ENCODE measurements at places on chromosomes 12 and 14.

- DNase-seq, result no peak
These were observed 14.7 kb downstream of the GPR68 start for GRCh38 chr14:91229743-91230200.

DNA sequence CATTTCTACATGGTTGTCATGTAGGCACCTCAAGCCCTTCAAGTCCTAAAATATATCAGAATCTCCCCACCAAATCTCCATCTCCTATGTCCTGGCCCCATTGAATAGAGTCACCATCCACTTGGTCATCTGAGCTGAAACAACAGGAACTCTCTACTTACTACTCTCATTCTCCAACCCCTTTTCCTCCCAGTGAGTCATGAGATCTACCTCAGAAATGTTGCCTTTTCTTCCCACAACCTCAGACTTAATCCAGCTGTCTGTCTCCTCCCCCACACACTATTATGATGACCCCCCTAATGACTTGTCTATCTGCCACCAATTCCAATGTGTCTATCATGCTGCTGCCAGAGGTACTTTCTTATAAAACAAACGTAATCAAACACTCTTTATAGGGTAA lies 72.3 kb upstream of the TMEM263 start:
- DNase-seq, result no peak

DNA sequence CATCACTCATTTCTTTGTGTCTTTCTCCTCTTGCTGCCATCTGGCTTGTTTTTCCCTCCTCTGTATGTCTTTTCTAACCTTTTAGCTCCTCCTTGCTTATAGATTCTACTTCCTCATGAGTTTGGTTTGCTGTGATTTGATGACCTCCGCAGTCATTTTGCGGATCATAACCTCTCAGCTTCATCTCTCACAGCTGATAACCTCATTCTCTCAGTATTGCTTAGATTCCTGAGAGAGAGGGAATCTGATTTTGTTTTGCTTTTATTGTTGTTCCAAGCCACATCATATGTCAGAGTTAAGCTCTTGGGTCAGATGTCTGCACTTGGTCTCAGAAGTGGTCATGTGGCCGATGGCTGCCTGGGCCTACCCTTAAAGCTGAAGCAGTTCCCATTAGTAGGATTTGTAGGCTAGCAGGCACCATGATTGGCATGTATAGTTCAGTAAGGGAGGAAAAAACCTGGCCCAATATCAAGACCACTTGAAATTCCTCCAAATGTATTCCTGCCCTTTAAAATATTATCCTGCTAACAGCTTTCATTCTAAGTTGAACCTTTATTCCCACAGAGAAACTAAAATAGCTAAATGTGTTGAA lies 13.5 kb downstream of the ZNF664 start:
- DNase-seq, result no peak

DNA sequence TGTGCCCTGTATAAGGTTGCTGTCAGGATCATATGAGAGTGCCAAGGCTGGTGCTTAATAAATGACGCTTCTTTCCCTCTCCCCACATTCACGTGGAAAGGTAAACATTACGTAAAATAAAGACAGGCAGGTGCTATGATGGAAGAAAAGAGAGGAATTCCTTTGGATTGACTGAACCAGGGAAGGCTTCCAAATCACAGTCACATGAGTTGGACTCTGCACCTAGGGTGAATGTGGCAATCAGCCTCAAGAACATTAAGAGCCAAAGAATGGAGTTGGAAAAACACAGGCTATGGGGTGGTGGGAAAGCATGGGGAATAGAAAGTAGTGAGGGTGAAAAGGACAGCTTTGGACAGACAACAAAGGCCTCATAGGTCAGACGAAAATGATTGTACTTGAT lies 473.1 kb downstream of the VRK1 start:
- DNase-seq, result no peak

DNA sequence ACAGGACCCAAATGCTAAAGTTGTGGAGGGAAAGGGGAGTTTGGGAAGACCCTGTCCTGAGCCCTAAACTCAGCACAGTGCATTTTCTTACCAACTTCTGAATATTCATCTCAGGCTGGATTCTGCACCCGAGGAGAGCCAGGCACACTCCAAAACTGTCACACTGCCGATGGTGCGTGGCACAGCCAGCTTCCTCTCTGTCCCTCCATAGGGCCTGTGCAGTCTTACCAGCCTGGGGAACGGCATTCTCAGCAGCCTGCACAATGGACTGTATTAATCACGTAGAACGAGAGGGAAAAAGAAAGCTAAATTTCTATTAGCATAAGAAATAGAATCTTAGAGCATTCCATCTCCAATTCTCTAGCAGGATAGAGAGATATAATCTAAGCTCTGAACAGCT lies 71.3 kb upstream of the GPATCH2L start:
- no peak for DNase-seq

GRCh38 chr12:108234158-108234557 lies 105.0 kb downstream of the CMKLR1 start:
- DNase-seq, result no peak

- no peak for DNase-seq
These were observed 1.2 kb downstream of the PYROXD1 start for GRCh38 chr12:21438643-21439042.

DNA sequence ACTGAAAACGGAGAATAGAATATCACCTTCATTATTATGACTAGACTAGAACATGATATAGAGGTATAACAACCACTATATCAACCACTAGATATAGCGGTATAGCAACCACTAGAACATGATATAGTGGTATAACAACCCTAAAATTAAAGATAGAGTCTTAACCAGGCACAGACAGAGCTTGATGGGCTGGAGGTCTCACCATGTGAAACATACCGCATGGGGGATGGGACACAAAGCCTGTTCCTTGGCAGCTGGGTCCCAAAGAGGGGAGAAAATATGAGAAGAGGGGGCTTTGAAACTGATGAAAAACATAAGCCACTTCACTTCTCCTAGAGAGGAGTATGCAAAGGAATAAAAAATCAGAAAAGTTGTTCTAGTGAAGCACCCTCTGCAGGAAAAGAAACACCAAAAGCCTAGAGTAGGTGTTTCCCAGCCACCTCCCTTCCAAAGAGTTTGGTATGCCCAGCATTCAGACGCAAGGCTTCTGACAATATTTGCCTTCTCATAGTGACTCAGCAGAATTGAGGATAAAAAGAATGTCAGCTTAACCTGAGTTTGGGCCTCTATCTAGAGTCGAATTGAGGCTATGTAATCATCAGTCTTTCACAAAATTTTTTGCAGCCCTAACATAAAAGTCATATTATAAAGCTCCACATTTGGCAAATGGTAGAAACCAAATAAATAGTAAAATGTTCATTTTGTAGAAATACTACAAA lies 316.4 kb downstream of the NOVA1 start:
- DNase-seq, result no peak

DNA sequence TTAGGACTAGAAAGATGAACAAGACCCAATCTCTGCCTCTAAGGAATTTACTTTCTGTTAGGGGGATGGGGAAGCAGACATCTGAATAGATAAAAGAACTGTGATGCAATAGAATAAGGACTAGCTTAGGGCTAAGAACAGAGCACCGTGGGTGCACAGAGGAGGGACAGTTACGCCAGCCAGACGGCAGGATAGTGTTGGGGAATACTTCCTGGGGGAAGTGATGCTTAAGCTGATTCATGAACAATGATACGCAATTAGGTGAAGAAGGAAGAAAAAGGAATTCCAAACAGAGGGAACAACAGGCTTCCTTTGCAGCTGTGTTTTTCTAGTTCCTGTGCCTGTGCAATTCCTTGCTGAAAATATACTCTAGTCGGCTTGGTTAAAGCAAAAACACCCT lies 501.1 kb downstream of the APAF1 start:
- no peak for DNase-seq
